ENCODE measurements at places on chromosomes 4 and X.

DNA sequence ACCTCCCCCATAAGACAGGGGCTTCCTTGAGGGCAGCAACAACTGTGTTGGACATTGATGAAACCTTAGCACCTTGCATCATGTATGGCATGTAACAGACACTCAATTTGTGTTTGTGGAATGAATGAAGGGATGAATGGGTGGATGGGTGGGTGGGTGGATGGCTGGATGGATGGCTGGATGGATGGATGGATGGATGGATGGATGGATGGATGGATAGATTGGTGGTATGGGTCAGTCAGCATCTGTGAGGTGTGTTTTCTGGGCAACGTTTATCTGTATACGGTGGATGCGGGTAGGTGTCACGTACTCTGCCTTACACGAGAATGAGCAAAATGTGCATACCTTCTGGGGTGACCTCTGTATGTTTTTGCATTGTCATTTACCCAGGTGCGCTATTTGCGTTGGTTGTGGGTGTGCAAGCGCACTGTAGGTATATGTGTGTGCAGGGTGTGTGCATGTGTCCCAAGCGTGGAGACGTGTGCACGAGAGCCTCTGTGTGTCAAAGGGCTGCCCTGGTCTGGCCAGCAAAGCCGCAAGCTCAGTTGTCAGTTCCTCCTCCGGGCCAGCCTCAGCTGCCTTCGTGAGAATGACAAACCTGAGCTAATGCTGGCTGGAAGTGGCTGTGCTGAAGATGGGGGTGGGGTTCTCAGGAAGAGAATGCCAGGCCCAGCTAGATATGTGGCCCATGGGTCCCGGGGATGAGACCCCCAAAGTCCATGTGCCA lies 26.5 kb downstream of the ELF4 start:
- DNase-seq = no peak

- DNase-seq = no peak
Observed at GRCh38 chr4:55311792-55312488, 34.1 kb upstream of the SRD5A3 start.

- DNase-seq = no peak
Observed at GRCh38 chrX:45768666-45769236, 568.1 kb upstream of the DIPK2B start.

GRCh38 chr4:38330321-38330720 lies 333.7 kb upstream of the KLF3 start:
- DNase-seq = no peak

DNA sequence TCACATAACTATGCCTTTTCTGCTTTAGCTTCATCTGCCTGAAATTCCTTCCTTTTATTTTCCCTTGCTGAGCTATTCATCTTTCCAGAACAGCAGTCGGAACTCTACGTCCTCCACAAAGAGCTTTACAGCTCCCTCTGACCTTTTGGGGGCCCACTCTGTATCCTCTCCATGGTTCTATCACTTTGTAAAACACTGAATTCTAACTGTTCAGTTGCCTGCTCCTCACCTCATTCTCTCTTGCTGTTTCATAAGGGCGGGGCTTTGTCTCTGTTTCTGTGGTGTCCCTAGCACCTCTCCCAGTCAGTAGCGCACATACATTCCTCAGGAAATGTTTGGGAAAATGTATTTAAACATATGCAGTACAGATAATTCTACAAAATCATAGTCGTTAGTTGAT lies 737.0 kb downstream of the RAB28 start:
- no peak for DNase-seq

- DNase-seq = no peak
Observed at GRCh38 chrX:2388669-2389068, 112.1 kb downstream of the DHRSX start.

- no peak for DNase-seq
Observed at GRCh38 chr4:55255179-55255578, 90.9 kb upstream of the SRD5A3 start.

DNA sequence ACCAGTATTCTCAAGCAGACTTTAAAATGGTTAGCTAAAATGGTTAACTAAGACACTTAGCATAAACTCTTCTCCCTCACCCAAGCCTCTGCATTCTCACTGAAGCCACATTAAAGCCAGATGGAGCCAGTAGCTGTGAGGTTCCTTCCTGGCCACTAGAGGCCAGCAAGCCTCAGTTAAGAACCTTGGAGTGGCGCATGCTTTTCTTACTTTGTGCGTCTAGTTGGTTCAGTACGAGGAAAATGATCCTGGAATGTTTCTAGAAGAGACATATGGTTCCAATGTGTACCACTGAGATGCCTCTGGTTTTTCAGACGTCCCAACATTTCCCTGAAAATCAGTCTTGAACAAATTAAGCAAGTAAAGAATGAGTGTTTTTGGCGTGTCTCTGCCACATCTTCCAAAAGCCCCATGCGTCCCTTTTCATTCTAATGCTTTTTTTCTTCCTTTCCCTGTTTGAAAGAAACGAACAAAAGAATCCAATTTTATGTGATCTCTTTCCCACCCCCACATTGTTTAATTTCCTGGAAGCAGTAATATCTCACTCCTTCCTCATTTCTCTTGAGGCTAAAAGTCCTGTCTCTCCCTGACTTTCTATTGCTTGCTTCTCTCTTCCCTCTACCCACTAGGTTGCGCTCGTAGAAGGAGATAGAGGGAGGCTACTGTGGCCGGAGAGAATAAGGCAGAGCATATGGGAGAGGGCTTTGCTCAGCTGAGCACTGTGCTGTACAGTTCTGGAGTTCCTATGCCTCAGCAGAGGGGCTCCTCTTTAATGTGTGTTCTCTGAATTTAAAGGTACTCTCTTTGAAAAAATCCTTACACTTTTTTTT lies 82.9 kb upstream of the TAB3 start:
- peak; percentile 25 for DNase-seq

- DNase-seq = no peak
Observed at GRCh38 chr4:57443308-57443707, 333.1 kb upstream of the IGFBP7 start.

- DNase-seq = no peak
Observed at GRCh38 chr4:78735697-78736096, 40.5 kb upstream of the BMP2K start.

DNA sequence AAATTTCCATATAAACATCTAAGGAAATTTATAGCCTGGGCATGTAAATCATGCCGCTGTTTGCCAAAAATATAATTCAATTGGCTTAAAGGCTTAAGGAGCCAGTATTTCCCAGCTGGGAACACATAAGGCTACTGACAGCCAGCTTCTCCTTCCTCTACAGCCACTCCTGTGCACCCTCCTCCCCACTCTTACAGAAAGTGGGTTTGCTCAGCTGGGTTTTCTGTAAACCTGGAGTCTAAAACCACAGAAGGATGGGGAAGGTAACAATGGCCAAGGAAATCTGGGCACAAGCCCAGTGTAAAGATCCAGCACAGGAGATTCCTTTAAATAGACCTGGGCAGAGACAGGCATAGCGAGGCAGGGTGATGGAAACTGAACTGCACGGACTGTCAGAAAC lies 18.5 kb downstream of the ACSL1 start:
- no peak for DNase-seq

DNA sequence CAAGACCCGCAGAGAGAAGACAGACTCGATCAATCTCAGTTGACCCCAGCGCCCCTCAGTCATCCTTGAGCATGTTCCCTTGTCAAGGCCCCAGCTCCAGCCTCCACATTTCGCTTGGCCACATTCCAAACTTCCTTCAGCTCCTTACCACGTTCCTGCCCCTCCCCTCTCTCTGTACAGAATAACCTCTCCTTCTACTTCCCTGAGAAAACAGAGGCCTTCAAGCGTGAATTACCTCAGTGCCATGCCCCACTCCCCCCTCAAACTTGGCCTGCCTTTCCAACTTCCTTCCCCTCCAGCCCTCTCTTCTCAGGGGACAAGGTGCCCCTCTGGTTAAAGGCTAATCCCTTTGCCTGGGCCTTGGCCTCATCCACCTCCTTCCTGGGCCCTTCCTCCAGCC lies 3.2 kb upstream of the RIPPLY1 start:
- no peak for DNase-seq

DNA sequence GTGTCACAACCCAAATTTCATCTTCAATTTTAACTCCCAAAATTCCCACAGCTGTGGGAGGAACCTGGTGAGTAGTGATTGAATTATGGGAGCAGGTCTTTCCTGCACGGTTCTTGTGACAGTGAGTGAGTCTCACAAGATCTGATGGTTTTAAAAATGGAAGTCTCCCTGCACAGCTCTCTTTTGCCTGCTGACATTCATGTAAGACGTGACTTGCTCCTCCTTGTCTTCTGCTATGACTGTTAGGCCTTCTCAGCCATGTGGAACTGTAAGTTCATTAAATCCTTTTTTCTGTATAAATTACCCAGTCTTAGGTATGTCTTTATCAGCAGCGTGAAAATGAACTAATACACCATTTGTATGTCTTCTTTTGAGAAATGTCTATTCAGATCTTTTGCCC lies 13.0 kb upstream of the BLTP1 start:
- DNase-seq = no peak

- DNase-seq = no peak
Observed at GRCh38 chr4:126495163-126495752, 1137.5 kb upstream of the INTU start.

DNA sequence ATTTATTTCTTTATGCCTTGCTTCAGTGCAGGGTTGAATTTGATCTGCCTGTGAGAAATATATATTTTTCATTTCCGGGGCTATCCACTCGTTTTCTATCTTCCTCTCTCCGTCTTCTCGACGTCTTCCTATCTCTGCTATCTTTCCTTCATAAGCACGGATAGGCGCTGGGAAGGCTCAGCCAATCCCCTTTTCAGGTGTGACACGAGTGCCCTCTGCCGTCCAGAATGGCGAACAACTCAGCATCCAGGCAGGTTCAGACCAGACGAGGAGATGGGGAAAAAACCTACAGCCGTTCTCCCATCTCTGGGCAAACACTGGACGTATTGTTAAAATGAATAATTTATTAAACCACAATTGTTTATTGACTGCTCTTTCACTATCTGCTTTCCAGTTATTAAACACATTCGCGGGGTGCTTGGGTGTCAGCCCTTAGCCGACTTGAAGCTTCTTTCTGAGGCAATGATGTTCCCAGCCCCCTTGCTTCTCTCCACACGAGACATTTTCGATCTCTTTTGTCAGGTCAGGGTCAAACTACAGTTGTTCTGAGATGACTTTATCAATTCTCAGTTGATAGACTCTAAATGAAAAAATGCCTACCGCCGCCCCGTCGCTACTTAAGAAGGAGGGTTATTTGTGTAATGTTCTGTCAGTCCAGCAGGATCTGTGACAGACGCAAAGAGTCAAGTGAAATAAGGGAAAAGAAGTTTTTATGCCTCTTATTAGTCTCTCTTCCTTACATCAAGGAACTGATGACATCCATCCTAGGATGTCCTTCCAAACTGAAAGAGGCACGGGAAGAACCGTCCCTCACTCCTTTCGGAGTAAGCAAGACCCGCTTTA lies 96.3 kb upstream of the NOCT start:
- no peak for DNase-seq

DNA sequence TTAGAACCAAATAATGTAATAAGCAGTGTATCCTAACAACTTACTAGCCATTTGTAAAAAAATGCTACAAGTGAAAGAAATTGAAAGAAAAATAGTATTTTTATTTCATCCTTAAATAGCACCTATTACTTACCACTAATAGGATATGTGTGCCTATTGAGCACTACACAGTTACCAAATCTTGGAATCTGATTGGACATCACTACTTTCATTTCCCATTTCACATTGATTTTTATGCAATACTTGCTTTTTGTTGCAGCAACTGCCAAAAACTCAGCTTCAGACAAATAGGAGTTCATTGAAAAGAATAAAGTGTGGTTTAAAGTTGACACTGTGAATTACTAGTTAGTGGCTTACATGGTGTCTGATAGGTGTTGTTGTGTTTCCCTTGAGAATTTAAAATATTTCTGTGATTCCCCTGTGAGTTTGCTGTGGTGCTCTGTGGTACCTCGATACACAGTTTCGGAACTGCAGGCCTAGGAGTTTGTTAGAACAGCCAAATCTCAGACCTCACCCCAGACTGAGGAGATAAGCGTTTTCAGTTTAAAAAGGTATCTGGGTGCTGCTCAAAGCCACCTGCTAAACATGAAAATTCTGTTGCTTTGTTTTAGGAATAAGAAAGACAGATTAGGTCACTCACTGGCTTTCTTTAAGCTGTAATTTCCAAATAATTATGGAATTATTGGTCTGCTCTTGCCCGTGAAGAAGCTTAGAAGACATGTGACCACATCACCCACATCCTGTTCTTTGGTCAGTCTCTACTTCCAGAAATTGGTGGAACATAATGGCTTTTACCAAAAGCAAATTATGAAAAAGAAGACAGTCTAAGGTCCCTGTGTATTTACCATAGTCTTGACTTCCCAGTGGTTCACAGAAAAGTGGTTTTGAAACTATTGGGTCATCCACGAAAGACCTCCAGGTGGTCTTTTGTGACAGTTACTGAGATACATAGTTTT lies 97.8 kb downstream of the SYTL5 start:
- no peak for DNase-seq

DNA sequence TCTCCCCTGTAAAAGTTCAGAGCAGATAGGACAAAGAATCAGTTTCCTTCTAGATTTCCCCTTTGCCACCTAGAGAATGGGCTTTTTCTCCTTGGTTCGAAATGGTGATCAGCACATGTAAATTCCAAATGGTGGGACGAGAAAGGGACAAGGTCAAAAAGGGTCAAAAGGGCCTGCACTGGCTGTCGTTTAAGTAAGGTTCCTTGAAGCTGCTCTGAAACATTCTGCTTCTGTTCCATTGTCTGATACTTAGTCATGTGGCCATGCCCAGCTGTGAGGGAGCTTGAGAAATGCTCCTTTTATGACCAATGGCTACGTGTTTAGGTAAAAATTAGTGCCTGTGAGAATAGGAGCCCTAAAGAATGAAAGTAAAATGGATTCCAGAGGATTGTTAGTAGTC lies 165.9 kb upstream of the CENPE start:
- no peak for DNase-seq

DNA sequence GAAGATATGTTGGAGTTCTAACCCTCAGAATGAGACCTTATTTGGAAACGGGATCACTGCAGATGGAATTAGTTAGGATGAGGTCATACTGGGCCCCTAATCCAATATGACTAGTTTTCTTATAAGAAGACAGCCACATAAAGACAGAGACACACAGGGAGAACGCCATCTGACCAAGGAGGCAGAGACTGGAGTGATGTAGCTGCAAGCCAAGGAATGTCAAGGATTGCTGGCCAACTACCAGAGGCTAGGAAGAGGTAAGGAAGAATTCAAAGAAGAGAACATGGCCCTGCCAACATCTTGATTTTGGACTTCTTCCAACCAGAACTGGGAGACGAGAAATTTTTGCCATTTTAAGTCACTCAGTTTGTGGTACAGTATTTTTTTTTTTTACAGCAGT lies 152.8 kb upstream of the DIPK2B start:
- DNase-seq = no peak

DNA sequence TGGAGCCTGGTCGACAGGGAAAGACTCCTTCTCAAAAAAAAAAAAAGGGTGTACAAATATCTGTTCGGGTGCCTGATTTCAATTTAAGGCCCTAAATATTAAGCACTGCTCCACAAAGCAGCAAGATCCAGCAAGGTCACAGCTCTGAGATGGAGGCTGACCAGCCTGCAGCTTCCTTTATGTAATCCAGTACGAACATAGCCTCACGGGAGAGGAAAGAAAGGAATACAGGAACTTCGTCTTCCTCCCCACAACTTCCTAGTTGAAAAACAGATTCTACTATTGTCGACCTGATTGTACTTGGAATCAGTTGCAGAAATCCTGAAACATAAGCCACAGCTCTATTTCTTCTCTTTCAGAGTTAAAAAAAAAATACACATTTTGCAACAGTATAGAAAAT lies 53.5 kb upstream of the TBC1D9 start:
- no peak for DNase-seq
